NCI-H2081 treated with DMSO at 0.1 percent for 48 hours (cell line): ENCODE measurements at places on chromosomes 3 and 15.

GRCh38 chr3:181330257-181330656 lies 340.7 kb upstream of the DNAJC19 start:
- no peak for DNase-seq

DNA sequence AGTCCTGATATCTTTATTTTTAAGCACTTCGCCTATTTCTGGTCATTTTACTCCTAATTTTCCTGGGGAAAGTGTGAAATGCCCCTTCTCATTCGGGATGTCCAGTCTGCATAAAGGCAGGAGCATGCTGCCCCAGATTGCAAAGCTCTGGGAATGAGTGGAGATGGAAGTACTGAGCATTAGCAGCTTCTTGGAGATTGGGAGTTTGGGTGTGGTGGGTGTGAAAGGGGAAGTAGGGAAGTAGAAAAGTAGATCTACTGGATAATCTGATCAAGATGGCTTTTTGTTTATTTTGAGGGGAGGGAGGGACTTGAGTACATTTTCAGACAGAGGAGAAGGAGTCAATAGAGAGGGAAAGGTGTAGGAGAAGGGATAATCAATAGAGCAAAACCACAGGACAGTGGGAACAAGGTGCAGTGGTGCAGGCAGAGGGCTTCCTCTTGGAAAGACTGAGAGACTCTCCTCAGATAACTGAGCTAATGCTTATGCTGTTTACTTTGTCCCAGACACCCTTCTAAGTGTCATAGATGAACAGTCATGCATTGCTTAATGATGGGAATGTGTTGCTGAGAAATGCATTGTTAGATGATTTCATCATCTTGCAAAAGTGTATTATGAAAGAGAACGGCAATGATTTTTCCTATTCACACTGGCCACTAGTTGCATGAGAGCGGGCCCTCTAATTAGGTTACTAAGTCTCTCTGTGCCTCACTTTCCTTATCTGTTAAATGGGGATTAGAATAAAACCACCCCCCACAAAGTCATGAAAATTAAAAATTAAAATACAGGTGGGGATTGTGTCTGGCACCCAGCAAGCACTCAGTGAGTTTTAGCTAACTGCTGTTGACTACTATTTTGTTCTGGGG lies 45.5 kb downstream of the PHLDB2 start:
- no peak for DNase-seq

DNA sequence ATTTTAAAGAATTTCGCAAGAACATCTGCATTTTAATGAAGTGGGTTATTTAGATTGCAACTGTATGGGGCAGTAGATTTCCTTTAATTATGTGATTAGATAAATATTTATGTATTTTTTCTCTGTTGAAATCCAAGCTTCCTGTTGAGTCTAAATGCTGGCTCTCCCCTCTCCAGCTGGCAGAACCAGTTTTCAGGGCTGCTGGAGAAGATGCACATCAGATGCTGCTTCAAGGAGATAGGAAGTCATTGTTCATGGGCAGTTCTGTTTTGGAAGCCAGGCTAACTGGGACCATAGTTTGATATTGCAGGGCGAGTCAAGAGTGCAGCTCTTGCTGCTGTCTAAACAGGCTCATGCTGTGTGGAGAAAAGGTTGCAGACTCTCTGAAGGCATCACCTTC lies 97.4 kb downstream of the SLC9A9 start:
- no peak for DNase-seq

- DNase-seq, result no peak
Measured at GRCh38 chr15:81182031-81182755, 14.5 kb upstream of the IL16 start.

- no peak for DNase-seq
Measured at GRCh38 chr3:131796111-131796510, 238.7 kb downstream of the CPNE4 start.

DNA sequence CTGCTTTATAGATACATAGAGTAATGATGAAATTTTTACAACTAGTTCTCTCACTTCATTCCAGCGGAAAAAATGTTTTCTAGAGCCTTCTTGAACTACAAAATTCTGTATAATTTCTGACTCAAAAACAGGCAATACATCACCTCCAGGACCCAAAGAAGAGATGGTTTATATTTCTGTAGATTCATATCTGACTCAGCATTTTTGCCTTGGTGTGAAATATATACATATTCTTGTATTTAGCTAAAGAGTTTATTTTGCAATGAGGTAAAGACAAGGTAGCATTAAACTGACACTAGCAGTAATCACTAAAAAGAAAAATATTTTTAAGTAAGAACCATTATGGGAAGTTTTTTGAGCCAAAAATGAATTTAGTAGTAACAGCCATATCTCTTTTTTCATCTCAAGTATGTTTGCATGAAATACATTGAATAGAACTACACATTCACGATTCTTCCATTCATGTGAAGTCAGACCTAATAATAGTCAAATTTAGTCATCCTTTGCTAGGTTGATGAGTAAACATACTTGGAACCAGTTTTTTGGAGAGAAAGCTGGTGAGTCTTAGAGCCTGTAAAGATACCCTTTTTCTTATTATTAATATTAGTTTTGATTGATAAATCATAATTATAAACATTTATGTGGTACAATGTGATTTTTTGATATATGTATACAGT lies 31.6 kb downstream of the COL8A1 start:
- no peak for DNase-seq

DNA sequence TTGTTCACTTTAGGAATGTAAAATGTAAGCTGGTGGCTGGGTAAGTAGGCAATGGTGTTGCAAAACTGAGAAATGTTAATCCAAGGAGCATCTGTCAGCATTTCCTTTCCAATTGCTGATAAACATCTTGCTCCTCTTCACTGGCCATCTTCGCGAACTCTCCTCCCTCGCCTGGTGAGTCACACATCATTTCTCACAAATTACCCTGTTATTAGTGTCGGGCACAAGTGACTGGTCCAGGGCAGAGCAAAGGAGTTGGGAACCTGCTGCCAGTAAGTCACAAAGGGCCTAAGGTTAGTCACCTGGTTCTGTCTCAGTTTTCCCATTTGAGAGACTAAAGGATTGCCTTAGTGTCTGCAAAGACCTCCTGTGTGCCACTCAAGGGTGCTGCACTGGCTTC lies 13.0 kb downstream of the CERS3 start:
- no peak for DNase-seq

- DNase-seq, result no peak
Measured at GRCh38 chr3:98556164-98557130, 24.7 kb downstream of the GPR15 start.

DNA sequence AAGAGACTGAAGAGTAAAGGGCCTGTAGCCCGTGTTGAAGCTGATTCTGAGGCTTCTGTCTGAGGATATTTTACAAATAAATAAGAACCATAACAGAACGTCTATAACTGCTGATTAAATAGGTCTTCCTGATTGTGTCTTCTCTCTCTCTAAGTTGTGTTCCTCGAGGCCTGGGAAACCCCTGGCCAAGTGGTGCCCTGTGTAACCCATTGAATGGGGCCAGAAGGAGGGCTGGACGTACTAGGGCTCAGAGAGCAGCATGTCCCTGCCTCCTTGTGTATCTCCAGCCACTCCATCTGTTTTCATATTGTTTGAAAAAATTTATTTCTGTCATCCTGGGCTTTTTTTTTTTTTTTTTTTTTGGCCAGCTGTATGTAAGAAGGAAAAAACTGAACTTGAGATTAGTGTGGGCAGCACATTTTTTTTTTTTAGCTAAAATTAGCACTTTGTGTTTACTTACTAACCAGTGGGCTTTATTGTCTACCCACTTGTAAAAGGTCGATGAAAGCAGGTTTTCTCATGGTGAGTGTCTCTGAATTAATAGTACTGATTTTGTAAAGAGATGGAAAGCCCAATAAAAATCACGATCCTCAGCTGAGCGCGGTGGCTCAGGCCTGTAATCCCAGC lies 10.7 kb downstream of the DHX30 start:
- DNase-seq, result no peak

DNA sequence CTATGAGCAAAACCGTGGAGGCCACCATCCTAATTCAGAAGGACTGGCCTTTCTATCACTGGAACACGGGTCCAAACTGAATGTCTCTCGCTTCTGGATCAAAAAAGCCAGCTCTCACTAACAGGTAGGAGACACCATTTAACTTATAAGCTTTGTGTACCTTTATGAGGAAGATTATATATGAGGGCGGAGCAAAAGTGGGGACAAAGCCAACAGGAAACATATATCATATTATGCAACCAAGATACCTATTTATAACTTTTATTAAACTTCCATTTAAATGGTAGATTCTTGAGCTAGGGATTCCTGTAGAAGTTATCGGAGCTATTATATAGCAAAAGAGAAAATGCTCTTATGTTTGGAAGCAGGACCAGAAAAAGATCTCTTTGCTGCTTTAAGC lies 78.4 kb downstream of the IGF2BP2 start:
- DNase-seq, result no peak

DNA sequence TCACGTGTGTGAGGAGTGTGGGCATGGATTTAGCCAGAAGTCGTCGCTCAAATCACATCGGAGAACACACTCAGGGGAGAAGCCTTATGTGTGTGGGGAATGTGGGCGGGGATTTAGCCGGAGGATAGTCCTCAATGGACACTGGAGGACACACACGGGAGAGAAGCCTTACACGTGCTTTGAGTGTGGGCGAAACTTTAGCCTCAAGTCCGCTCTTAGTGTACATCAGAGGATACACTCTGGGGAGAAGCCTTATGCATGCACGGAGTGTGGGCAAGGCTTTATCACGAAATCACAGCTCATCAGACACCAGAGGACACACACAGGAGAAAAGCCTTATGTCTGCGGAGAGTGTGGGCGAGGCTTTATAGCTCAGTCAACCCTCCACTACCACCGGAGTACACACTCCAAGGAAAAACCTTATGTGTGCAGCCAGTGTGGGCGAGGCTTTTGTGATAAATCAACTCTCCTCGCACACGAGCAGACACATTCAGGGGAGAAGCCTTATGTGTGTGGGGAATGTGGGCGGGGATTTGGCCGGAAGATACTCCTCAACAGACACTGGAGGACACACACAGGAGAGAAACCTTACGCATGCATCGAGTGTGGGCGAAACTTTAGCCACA lies 28.1 kb downstream of the ZNF589 start:
- no peak for DNase-seq

DNA sequence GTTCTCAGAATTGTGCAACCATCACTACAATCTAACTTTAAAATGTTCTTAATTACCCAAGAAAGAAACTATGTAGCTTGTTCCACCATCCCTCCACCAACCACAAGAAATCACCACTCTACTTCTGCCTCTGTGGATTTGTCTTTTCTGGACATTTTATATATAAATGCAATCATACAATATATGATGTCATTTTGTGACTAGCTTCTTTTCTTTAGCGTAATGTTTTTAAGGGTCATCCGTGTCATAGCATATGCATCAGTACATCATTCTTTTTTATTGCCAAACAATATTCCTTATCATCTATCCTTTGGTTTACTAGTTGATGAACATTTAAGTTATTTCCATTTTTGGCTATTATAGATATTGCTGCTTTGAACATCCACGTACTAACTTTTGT lies 5.8 kb downstream of the ROBO2 start:
- no peak for DNase-seq

DNA sequence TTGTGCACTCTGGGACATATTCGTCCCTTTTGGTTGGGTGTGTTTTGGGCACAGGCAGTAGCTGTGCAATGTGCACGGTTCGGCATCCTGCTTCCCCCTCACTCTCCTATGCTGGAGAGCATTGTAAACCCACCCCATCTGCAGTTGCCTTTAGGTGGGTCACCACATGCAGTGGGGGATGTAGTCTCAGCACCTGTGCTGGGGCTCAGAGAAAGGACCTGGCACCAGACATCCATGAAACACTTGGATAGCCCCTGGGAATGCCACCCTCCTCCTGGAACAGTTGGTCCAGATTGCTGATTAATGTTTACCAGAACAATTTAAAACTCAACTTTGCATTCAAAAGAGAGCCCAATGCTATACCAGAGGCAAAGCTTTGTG lies 123.9 kb upstream of the MEF2A start:
- DNase-seq, result no peak

GRCh38 chr15:89186803-89187202 lies 34.6 kb downstream of the RLBP1 start:
- no peak for DNase-seq

DNA sequence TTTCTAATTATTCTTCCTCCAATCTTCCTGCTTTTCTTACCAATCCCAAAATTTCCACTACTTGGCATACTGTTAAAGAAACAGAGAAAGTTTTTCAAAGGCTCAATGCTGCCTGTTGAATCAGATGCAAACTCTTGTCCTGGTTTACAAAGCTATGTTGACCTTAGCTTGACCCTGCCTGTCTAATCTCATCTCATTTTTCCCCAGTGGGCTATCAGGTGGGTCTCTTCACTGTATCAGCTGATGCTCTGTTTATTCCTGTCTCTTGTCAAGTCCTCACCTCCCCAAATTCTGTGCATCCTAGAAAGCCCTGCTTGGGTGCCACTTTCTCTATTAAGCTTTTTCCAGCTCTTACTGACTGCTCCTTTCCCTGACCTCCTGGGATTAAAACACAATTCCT lies 18.2 kb downstream of the NFKBIZ start:
- no peak for DNase-seq

- no peak for DNase-seq
Measured at GRCh38 chr3:25573386-25574171, 91.1 kb downstream of the TOP2B start.

GRCh38 chr15:61112231-61112630 lies 116.9 kb downstream of the RORA start:
- DNase-seq, result no peak

DNA sequence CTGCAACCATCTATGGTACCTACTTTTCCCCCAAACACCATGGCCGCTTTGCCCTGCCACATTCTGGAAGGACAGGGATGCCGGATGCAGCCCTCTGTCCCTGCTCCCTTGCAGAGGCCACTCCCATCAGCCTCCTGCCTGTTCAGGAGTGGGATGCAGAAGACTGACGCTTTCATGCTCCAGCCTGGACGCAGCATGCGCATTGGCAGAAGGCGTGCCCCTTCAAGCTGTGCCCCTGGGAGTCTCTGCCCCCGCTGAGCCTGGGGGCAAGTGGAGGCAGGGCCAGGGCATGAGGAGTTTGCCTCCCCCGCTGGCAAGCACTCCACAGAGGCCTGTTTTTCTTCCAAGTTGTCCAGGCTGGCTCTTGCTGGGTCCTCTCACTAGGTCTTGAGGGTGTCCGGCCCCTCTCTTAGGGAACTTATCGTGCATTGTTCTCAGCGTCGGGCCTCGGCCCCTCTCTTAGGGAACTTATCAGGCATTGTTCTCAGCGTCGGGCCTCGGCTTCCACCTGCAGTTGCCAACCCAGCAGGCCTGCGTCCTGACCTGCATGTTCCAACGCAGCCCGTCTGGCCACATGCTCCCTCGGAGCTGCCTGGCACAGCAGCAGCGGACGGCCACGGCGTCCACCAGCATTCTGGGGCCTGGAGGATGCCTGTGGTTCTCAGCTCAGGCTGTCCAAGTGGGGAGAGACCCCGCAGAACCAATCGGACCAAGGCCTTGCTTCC lies 14.6 kb upstream of the SNRPA1 start:
- DNase-seq, result no peak

- DNase-seq, result no peak
Measured at GRCh38 chr15:74955017-74955416, 1.6 kb downstream of the RPP25 start.

DNA sequence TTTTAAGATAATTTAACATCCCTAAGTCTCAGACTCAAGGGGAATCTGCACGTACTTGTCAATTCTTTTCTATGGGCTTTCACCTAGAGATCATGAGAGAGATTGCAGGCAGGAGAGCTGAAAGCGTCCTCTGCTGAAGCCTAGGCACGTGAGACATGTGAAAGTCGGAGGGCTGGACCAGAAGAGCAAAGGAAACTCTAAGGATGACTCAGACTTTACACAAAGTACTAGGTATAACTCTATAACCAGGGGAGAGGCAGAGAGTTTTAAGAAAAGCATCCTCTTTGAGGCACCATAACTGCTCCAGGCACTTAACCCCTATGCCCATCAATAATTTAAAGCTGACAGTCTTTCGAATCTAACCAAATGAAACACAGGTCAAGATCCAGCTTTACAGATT lies 436.6 kb downstream of the VGLL3 start:
- DNase-seq, result no peak

- DNase-seq, result peak; percentile 54
Measured at GRCh38 chr15:34437687-34438086, at the start of gene GOLGA8A. Gene GOLGA8A (minus strand): TSS chr15:34437808. CDS start chr15:34389691, 48,117 bp downstream.
